ENCODE measurements at places on chromosomes 2 and 18.

DNA sequence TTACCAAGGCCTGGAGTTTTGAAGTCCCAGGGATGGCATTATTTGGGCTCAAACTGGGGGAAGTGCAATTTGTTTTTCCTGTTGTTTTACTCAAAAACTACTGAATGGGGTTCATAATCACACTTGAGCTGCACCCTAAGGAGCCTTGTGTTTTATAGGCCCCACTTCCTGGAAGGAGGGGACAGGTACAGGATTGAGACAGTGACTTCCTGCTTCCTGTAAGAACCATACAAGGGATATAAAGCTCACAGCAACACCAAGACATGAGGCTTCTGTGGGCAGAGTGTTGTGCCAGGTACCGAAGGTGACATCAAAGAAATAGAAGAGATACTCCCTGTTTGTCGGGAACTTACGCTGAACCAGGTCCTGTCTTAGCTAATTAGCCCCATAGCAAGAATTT is 70.4 kb upstream of the SKOR2 start:
- no peak for DNase-seq

DNA sequence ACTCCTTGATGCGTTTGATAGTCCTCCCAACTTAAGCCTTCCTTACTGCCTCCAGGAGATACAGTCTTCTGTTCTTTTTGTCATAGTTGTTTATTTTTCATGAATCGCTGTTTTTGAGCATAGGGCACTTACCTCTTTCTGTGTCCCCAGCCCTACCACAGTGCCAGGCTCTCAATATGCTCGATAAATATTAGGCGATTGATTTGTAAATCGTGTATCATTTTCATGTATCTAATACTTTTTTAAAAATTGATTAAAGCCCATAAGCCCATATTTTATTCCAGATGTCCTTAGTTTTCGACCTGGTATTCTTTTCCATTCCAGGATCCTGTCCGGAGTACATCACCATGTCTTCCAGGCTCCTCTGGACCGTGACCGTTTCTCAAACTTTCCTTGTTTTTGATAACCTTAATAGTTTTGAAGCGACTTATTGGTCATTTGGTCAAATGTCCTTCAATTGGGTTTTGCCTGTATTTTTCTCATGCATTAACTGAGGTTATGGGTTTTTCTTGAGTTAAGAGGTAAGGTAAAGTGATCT is 444 bp upstream of the MMADHC start:
- DNase-seq, result no peak

DNA sequence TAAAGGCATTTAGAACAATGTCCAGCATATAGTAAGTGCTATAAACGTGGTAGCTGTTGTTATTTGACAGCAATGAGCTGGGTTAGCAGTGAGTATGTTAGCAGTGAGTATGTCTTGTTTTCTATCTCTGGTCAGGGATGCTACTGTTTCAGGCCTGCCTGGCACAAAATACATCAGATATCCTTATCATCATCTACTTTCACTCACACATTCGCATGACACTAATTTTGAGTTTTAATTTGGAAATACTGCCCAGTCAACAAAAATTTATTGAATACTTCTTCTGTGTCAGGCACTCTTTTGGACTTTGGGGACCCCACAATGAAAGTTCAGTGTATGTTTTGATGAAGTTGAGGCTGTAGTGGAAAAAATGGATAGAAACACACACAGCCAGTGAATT is 401.6 kb downstream of the CLIP4 start:
- no peak for DNase-seq

- no peak for DNase-seq
Measured at GRCh38 chr2:61926531-61927477, 21.3 kb downstream of the COMMD1 start.

DNA sequence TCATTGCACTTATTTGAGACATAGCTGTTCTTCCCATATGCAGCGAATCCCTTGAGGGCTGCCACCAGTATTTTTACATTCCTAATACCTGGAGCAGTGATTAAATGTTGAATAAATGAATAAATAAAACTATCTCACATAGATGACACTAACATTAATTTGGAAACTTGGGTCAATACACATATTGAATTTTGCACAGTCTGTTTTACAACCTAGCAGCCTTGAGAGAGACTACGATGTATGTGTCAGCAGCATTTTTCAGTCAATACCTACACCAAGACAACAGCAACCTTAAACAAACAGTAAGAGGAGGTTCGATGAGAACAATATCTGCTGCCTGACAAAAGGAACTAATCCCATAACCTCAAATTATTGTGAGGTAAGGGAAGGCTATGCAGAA is 53.4 kb downstream of the NBAS start:
- no peak for DNase-seq

- no peak for DNase-seq
Measured at GRCh38 chr2:172865422-172865821, 129.8 kb downstream of the RAPGEF4 start.

DNA sequence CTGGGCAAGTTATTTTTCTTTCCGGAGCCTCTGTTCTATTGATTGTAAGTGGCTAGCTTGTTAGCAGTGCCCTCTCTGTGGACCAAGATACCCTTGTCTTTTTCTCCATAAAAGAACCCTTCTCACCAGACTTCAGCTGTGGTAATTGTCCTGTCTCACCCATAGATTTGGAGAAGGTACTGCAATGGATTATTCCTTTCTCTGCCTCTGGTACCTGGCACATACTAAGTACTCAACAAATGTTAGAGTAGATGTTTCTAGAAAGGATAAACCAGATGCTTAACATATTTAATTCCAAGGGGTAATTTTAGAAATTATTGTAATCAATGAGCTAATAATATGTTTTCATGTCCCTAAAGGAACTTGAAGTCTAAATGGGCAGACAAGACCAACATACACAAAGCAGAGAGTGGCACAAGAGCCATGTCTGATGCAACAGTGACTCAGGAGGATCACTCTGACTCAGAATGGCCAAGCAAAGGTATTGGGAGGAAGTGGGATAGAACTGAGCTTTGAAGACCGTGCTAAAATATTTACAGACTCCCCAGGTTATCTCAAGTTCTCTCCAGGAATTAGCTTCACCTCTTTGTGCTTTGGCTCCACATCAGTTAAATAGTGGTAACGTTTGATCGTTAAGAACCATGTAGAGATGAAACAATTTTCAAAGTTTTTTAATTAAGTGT is 129.7 kb upstream of the OSR1 start:
- no peak for DNase-seq

GRCh38 chr2:120858361-120859106 is 122.9 kb downstream of the GLI2 start:
- no peak for DNase-seq

DNA sequence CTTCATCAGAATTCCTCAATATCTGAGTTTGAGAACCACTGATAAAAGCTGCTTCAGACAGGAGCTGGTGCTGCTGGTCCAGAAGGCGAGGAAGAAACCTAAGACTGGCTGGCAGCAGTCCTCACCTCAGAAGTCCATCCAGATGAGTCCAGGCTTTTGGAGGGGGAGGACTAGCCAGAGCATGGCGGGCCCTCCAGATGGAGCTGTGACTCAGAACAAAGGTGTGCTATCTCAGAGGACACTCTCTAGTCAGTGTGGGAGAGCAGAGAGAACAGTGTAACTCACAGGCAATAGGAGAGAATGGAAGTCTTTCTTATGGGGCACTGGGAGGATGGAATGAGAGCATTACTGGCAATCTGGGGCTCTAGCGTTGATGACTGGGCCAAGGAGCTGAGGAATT is 191.4 kb downstream of the NYAP2 start:
- DNase-seq, result no peak

GRCh38 chr2:23547725-23548124 is 162.7 kb downstream of the KLHL29 start:
- DNase-seq, result no peak

DNA sequence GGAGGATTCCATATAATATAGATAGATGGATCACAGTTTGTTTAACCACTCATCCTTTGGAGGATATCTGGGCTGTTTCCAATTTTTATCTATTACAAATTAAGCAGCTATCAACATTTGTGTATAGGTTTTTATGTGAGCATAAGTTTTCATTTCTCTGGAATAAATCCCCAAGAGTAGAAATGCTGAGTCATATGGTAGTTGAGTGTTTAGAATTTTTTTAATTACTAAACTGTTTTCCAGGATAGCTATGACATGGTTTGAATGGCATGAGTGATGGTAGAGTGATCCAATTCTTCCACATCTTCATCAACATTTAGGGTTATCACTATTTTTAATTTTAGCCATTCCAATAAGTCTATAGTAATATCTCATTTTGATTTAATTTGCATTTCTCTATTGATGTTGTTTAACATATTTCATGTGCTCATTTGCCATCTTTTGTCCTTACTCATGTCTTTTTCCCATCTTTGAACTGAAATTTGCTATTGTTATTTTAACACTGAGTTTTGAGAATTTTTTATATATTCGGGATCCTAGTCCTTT is 31.4 kb downstream of the ABCB11 start:
- no peak for DNase-seq

GRCh38 chr2:102129951-102130646 is 12.4 kb upstream of the IL1R1 start:
- DNase-seq, result no peak

DNA sequence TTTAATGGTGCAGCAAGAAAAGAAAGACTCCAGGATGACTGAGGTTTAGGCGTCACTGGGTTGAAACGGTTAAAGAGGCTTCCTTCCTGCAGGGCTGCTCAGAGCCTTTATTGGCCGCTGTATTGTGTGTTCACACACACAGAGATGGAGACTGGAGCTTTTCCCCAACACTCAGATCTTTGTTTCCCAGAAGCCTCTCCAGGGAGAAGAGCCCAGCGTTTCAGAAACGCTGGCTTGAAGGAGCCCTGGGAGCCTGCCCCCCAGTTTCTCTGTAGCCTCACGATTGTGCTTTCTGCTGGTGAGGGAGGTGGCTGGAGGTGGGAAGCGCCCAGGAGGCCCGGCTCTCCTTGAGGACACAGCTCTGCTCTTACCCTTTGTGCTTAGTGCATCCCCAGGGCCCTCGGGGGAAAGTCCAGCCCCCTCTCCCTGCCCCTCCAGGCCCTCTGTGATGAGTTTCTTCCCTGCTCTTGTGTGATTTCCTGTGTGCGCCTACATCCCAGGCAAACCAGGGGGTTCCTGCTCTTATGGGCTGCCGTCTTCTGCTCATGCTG is 37.1 kb downstream of the RRM2 start:
- DNase-seq, result no peak

- no peak for DNase-seq
Measured at GRCh38 chr2:194116861-194117260, 1540.2 kb upstream of the SLC39A10 start.

GRCh38 chr2:103327386-103327785 is 565.6 kb downstream of the TMEM182 start:
- no peak for DNase-seq

DNA sequence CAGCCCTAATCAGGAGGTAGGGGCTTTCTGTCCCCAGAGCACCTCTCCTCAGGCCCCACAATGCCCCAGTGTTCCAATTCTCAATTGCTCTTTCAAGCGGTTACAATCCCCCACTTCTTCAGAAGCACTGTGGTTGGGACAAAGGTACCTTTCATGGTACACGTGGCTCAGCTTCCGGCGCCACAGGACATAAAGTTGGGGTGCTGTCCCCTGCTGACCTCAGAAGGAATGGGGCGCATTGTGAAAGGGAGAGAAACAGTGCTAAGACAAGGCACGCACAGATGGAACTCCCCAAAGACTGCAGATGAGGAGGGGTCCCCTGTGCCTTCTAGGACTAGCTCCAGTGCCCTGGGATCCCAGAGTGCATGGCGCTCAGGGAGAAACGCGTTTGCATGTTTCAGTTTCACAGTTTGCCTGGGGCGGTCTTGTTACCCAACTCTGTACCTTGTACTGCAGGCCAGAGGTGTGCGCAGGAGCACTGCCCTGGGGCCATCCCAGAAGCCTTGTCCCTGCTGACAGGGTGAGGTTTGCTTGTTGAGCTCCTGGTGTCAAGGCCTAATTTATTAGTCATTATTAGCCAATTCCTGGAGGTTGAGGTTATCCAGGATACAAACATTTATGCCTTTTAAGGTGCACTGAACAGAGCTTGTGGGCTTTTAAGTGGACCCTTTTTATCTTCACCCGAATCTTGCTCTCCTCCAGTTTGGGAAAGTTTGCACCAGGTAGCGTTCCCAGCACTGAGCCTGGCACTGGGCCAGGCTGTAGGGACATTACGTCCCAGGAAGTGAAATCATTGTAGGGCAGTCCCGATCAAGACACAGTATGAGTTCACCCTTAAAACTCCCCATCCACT is 7.6 kb downstream of the CNDP1 start:
- peak; percentile 95 for DNase-seq

GRCh38 chr2:126275098-126275497 is 380.9 kb upstream of the GYPC start:
- no peak for DNase-seq

GRCh38 chr2:99127981-99128380 is 13.5 kb upstream of the C2orf15 start:
- no peak for DNase-seq

DNA sequence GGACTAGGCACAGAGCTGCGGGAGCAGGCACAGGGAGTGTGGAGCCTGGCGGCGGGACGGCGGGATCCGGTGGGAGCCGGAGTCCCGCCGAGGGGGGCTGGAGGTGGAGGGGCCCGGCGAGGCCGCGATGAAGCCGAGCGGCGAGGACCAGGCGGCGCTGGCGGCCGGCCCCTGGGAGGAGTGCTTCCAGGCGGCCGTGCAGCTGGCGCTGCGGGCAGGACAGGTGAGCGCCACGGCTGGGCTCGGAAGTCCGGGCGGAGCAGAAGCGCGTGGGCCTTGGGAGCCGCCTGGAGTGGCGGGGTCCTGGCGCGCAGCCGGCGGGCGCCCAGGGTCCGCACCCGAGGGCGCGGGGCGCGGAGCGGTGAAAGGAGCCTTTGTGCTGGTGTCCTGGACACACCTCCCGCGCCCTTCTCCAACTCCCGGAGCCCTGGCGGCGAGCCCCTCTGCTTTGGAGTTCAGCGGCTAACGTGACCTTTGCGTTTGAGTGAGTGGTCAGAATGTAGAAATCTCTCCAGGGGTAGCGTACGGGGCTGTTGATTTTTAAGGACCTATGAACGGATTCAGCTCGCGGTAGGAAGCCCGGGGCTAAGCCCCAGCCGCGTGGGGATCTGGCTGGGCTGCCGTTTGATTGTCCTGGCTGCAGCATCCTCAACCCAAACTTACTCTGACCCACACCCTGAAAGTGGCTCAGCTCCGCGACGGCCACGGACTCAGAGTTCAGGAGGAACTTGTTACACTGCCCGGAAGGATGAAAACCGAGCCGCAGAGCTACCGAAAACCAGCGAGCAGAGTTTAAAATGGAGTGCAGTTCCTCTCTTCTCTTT is 448 bp downstream of the IMPA2 start:
- DNase-seq, result peak; percentile 49

- peak; percentile 48 for DNase-seq
Measured at GRCh38 chr2:98795891-98796676, 65.2 kb upstream of the MGAT4A start.

Data from RPMI8226 (cell line).